Stimulated activated CD4-positive, alpha-beta T cell treated with anti-CD3 and anti-CD28 coated beads, Interleukin-15, amount 100 ng/mL, for 1 hour (primary cell): ENCODE measurements at places on chromosomes 16 and 17.

GRCh38 chr16:84593825-84594724 is 23.8 kb downstream of the COTL1 start:
- peak; percentile 50 for DNase-seq

DNA sequence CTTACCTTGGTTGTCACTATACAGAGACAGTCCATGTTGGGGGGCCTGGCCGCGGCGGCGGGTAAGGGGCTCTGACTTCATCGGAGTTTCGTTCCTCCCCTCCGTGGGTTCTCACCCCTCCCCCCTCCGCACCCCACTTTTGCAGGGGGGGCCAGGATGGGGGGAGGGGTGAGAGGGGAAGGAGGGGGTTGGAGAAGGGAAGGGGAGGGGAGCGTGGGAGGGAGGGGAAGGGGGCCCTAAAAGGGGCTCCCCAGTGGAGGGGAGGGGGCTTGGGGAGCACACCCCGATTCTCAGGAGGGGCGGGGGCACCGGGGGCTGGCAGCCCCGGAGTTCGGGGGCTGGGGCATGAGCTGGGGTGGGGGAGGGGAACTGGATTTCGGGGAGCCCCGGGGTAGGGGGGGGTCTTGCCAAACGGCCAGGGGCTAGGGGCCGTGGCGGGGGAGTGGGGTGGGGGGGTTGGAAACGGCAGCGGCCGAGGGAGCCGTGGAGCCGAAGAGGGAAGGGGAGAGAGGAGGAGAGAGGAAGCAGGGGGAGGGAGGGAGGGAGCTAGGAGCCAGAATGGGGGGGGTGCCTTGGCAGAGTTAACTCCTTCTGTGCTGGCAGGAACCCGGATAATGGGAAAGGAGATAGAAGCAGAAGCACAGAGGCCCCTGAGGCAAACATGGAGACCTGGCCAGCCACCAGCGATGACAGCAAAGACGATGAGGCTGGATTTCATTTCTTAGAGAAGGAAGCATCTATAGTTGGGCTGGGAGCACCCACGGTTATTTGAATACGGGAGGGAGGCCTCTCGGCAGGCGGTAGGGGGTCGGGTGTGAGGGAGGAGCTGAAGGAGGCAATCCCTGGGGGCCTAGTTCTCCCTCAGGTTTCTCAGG is 2.3 kb downstream of the DLG4 start:
- DNase-seq: no peak

DNA sequence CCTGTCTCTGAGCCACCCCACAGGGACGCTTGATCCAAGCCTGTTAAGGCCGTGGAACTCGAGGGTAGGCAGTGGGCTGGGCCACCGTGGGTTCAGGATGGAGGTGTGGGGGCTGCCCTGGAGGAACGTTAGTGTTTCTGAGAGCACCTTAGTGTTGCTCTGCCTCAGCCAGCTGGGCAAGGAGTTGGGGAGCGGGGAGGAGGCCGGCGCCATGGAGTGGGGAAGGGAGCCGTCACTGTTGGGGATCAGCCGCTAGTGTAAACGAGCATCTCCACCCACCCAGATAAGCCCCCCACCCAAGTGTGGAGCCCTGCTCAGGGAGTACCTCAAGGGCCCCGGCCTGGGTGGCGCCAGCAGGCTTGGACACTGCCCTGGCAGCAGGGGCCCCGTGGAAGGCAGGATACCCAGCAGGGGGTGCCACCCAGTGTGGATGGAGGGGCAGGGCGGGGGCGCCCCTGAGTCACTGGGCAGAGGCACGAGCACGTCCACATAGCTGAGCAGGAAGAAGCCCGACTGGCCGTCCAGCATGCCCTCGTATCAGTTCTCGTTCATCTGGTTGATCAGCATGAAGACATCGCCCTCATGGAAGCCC is 98.6 kb downstream of the KPNA2 start:
- DNase-seq: no peak

GRCh38 chr17:12438813-12439586 is 226.7 kb upstream of the MYOCD start:
- DNase-seq: no peak

GRCh38 chr16:8173111-8173644 is 417.1 kb downstream of the TMEM114 start:
- DNase-seq: no peak

GRCh38 chr16:75083813-75084212 is 32.8 kb downstream of the LDHD start:
- no peak for DNase-seq

DNA sequence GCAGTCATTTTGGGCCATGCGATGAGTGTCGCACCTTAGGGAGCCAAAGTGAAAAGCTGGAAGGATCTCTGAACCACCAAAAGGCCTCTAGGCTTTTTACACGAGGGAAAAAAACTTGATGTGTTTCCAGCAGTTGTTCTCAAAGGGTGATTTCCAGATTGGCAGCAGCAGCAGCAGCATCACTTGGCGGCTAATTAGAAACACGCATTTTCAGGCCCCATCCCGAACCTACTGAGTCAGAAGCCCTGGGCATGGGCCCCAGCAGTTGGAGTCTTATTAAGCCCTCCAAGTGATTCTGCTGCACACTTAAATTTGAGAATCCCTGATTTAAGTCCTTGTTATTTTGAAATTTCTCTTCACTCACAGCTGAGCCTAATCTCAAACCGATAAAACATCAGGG is 25.3 kb upstream of the PYY start:
- DNase-seq: no peak

GRCh38 chr17:75069783-75070182 is 18.0 kb upstream of the SLC16A5 start:
- DNase-seq: no peak

GRCh38 chr17:81995463-81996231 is 18.2 kb downstream of the ASPSCR1 start:
- DNase-seq: no peak

GRCh38 chr17:39335704-39336223 is 65.7 kb downstream of the FBXL20 start:
- DNase-seq: no peak

- no peak for DNase-seq
Measured at GRCh38 chr17:17505610-17506171, 9.5 kb upstream of the RASD1 start.

- DNase-seq: no peak
Measured at GRCh38 chr17:82327289-82327688, 6.3 kb downstream of the SECTM1 start.

DNA sequence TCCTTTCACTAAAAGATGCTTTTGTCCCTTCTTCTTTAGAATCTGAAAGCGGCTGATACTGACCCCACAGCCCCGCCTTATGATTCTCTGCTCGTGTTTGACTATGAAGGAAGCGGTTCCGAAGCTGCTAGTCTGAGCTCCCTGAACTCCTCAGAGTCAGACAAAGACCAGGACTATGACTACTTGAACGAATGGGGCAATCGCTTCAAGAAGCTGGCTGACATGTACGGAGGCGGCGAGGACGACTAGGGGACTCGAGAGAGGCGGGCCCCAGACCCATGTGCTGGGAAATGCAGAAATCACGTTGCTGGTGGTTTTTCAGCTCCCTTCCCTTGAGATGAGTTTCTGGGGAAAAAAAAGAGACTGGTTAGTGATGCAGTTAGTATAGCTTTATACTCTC is 10.1 kb upstream of the TANGO6 start:
- no peak for DNase-seq
